Endothelial cell of coronary artery (primary cell): ENCODE measurements at places on chromosomes 13 and 19. TPM values are rescaled to one million over a fixed set of nuclear protein-coding genes. Genes with fewer than 3 reads are reported as not detected.

The NCAN gene
- not detected in 2 replicates for total RNA-seq

The CD70 gene
- not detected in 2 replicates for total RNA-seq

The SUPT5H gene
- total RNA-seq, result 63.1 and 65.6 TPM in 2 replicates

The TMPRSS9 gene
- not detected in 2 replicates for total RNA-seq

The CATSPERD gene
- not detected in 2 replicates for total RNA-seq

The COX6B2 gene
- total RNA-seq, result not detected in 2 replicates

The PDE4C gene
- total RNA-seq, result 0.09 and 0.28 TPM in 2 replicates

The KLHL1 gene
- not detected in 2 replicates for total RNA-seq

The SERPINE3 gene
- total RNA-seq, result not detected in 2 replicates

The APLP1 gene
- total RNA-seq, result 3.4 TPM in 2 replicates
